ENCODE measurements at places on chromosomes 3 and 15.

- no peak for DNase-seq
Observed at GRCh38 chr15:52018244-52018643, 775 bp upstream of the MAPK6 start.

- DNase-seq, result no peak
Observed at GRCh38 chr3:28947751-28948150, 333.1 kb upstream of the RBMS3 start.

DNA sequence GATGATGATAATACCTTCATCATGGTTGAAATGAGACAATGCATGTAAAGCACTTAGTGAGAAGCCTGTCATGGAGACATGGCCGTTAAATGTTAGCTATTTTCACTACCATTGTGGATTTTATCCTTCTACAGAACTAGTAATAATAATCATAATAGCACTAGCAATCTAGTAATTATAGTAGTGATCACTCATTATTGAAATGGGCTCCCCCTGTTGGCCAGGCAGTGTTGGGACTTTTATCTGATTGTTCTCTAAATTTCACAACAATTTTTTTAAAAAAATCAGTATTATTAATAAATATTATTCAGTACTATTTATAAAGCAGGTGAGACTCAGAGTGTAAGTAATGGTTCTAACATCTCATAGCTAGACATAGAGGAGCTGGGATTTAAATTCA lies 396.3 kb downstream of the IL5RA start:
- peak; percentile 12 for DNase-seq

DNA sequence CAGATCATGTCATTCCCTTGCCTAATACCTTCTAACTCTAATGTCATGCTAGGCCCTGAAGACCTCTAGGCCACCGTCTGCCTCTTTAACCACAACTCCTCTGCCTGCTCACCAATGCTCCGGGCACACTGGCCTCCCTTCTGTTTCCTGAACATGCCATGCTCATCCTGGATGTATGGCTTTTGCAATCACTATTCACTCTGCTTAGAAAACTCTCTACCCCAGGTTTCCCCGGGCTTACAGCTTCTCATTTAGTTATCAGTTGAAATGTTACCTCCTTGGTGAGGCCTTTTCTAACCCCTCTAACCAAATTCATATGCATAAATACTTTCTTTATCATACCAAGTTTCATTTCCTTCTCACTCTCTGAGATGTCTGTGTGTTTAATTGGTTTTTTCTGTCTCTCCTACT lies 727.8 kb upstream of the CFAP20DC start:
- no peak for DNase-seq

GRCh38 chr15:53831907-53832770 lies 72.7 kb upstream of the WDR72 start:
- DNase-seq, result no peak

- no peak for DNase-seq
Observed at GRCh38 chr15:95429345-95429744, 901.2 kb upstream of the NR2F2 start.

GRCh38 chr3:123571973-123572365 lies 12.9 kb downstream of the HACD2 start:
- no peak for DNase-seq
